ENCODE measurements at places on chromosomes 11 and 22.
A peak's percentile ranks its signal among the peaks of the same experiment; 100 is the strongest.

- DNase-seq = no peak
These were observed 1.7 kb downstream of the NCF4 start for GRCh38 chr22:36862251-36863242.

GRCh38 chr11:75165721-75166120, 14.8 kb downstream of the SLCO2B1 start:
- DNase-seq = no peak

DNA sequence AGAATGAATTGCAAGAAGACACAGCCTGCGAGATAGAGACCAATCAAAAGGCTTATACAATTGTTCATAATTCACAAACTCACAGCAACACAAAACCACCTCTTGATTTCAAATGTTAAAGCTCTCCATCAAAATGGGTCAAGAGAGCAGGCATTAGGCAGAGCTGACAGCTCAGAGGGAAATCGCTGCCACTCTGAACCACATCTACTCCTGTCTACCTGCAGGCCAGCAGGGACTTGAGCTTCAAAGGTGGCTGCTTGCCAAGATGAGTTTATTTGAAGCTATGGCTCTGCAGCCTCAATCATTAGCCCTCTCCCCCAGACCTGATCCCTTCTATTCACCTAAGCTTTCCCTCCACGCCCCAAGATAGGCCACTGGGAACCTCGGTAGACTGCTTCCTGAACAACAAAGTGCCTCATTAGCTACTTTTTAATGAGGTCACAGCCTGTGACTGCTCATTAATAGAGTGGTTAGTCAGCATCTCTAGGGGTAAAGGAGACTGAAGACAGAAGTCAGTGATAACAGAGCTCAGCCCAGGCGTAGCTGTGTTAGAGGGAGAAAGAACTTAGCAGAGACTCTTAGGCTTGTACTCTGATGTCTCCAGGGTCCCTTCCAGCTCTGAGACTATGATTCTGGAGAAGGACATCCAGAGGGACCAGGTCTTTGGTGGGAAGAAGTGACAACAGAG, 21.2 kb upstream of the OR10A5 start:
- no peak for DNase-seq

DNA sequence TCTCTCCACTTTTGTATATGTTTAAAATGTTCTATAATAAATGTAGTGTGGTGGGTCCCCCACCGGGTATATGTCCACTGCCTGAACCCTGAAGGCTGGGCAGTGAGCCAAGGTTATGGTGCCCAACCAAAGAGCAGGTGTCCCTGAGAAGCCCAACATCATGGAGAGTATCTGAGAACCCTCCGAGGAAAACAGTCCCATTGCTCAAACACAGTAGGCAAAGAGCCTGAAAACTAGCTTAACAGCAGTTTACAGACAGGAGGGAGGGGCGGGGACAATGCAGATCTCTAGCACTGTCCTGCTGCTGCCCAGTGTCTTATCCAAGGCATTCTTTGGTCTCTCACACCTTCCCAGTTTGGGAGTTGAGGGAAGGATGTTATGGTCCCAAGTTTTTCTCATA, 91.0 kb downstream of the TMPRSS5 start:
- no peak for DNase-seq

GRCh38 chr11:70915158-70915985, 337.0 kb downstream of the SHANK2 start:
- no peak for DNase-seq

- no peak for DNase-seq
These were observed 1.4 kb downstream of the OTOG start for GRCh38 chr11:17548444-17548843.

GRCh38 chr11:70078095-70078780, at the start of gene ANO1:
Gene ANO1 (plus strand): TSS chr11:70078317. CDS start chr11:70078607, 290 bp downstream.
- no peak for DNase-seq

GRCh38 chr22:35892192-35892591, 136.4 kb downstream of the RBFOX2 start:
- DNase-seq = no peak

DNA sequence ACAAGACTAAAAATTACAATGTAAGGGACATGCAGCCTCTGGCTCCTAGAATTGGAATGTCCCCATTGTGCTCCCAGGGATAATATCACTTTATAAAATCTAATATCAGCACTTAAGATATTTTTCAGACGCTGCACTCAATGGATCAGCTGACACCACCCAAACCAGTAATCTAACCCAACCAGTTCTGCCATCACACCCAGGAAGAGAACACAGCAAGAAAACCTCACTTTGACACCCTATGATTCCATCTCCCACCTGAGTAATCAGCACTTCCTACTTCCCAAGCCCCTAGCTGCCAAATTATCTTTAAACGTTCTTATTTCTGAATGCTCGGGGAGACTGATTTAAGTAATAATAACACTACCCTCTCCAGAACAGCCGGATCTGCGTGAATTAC, 2.6 kb downstream of the CASP4 start:
- no peak for DNase-seq

DNA sequence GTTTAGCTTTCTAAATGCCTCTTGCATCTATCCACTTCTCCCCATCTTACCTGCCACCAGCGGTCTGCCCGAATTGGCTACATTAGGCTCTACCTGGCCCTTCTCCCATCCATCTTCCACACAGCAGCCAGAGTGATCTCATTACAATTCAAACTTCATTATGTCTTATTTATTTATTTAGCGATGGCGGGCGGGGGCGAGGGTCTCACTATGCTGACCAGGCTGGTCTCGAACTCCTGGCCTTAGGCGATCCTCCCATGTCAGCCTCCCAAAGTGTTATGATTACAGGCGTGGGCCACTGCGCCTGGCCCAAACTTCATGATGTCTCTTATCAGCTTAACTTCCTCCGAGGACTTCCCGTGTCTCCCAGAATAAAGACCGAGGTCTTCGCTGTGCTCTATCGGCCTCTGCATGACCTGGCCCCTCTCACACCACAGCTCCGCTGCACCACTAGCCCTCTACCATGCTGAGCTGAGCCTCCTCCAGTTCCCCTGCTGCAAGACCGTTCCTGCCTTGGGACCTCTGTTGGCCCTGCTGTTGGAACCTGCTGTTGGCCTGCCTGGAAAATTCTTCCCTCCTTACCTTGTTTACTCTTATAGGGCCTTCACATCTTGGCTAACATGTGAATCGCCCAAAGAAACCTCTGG, 870 bp upstream of the CTTN start:
- DNase-seq = no peak

- no peak for DNase-seq
These were observed 125.5 kb downstream of the C11orf87 start for GRCh38 chr11:109547356-109548027.

DNA sequence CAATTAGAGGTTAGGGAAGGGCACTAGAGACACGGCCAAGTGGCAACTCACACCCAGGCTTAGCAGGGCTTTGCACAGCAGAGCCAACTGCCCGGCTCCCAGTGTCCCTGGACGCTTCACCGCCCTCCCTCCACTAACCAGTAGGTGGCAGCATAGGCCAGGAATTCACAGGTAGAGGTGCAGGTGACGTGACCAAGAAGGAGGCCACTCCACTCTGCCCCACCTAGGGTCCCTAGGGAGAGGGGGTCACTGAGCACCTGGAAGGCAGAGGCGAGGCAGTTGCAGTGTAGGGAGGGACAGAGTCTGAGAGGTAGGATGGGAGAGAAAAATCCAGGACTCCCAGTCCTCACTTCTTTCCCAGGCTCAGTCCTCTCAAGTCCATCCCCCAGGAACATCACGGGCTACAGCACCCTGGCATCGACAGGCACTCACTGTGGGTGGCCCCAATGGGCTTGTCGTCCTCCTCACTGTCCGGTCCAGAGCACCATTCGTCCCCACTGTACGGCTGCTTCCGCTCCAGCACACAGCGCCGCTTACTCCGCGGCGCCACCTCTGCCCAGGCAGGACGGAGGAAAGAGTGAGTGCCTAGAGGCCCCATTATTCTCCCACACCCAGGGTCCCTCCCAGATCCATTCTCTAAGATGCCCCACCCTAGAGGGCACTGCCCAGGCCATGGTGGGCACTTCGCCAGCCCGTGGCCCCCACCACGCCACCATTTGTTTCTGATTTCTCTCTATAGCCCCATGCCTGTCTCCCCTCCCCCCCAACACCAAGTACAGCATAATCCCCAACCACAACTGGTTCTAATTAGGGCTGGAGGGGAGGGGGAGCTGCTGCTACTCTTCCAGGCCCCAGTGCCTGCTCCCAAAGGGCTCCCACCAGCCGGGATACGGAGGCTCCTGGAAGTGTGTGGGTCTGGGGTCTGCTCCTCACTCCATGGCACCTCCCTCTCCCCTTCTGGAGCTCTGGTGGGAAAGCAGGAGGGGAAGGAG, 18.4 kb downstream of the BCL9L start:
- peak; percentile 82 for DNase-seq
